ENCODE measurements at places on chromosomes 11 and 22. TPM values are rescaled to one million over a fixed set of nuclear protein-coding genes. Genes with fewer than 3 reads are reported as not detected.

ARHGAP20 gene
- total RNA-seq: 0.11 TPM

SPON1 gene
- 1.5 TPM for total RNA-seq

OR8D1 gene
- total RNA-seq: not detected

SLC22A6 gene
- total RNA-seq: not detected

RFPL1 gene
- total RNA-seq: not detected

INS gene
- not detected for total RNA-seq

MUC15 gene
- total RNA-seq: 0.16 TPM

TUBA8 gene
- total RNA-seq: 0.79 TPM

SCN2B gene
- 0.29 TPM for total RNA-seq

GUCY1A2 gene
- 17.8 TPM for total RNA-seq

PEX26 gene
- total RNA-seq: 41.9 TPM

ALKBH3 gene
- 30.5 TPM for total RNA-seq

ANO9 gene
- total RNA-seq: 0.82 TPM

GPR83 gene
- total RNA-seq: 0.14 TPM

OR8D4 gene
- not detected for total RNA-seq

BARX2 gene
- total RNA-seq: not detected

SEC14L2 gene
- total RNA-seq: 19.5 TPM

OOSP4A gene
- not detected for total RNA-seq

SCN3B gene
- 1.9 TPM for total RNA-seq

SYT9 gene
- 0.14 TPM for total RNA-seq

OR51B4 gene
- total RNA-seq: not detected

PDE2A gene
- total RNA-seq: 0.75 TPM

TMEM86A gene
- 4.0 TPM for total RNA-seq

SNX32 gene
- total RNA-seq: 1.2 TPM

RCOR2 gene
- 20.3 TPM for total RNA-seq

SHISAL1 gene
- 0.26 TPM for total RNA-seq

TRAPPC4 gene
- total RNA-seq: 88.3 TPM

NXPE4 gene
- total RNA-seq: not detected

YAP1 gene
- total RNA-seq: 122 TPM

MPEG1 gene
- total RNA-seq: not detected

LRRC32 gene
- total RNA-seq: 43.7 TPM

CAPN1 gene
- total RNA-seq: 178 TPM

MS4A12 gene
- total RNA-seq: 0.31 TPM

GSTP1 gene
- 1,173 TPM for total RNA-seq

FADS1 gene
- total RNA-seq: 56.7 TPM

CRYBB1 gene
- total RNA-seq: not detected

FKBP2 gene
- 41.5 TPM for total RNA-seq

CD6 gene
- 0.58 TPM for total RNA-seq

MYOD1 gene
- total RNA-seq: not detected

LDHAL6A gene
- not detected for total RNA-seq

ZFTA gene
- total RNA-seq: 31.2 TPM

LRRC74B gene
- 0.19 TPM for total RNA-seq

OR2D2 gene
- not detected for total RNA-seq

HBB gene
- total RNA-seq: not detected

KCNJ5 gene
- total RNA-seq: 1.4 TPM

SYT12 gene
- total RNA-seq: 0.34 TPM

KRTAP5-8 gene
- not detected for total RNA-seq

PRODH gene
- 1.2 TPM for total RNA-seq

OR5D14 gene
- total RNA-seq: not detected

DUSP18 gene
- 8.6 TPM for total RNA-seq

TMEM132A gene
- 117 TPM for total RNA-seq

OTOG gene
- total RNA-seq: not detected

IL17REL gene
- not detected for total RNA-seq

SERHL2 gene
- 1.2 TPM for total RNA-seq

LIF gene
- total RNA-seq: 63.3 TPM

GAL3ST3 gene
- 0.61 TPM for total RNA-seq

OR52A1 gene
- not detected for total RNA-seq

CARD16 gene
- 2.0 TPM for total RNA-seq
